CD4-positive, alpha-beta memory T cell (primary cell): ENCODE measurements at places on chromosomes 16 and 17.

GRCh38 chr17:72253597-72253996 lies 132.8 kb downstream of the SOX9 start:
- H3K36me3 ChIP-seq: no peaks in the 10 kb centered on the region
- no peak overlapping the region for H3K27ac ChIP-seq
- no peaks in the 10 kb centered on the region for H3K27me3 ChIP-seq
- no peaks in the 10 kb centered on the region for H3K4me1 ChIP-seq
- no peak for DNase-seq
- H3K4me3 ChIP-seq: no peak overlapping the region

DNA sequence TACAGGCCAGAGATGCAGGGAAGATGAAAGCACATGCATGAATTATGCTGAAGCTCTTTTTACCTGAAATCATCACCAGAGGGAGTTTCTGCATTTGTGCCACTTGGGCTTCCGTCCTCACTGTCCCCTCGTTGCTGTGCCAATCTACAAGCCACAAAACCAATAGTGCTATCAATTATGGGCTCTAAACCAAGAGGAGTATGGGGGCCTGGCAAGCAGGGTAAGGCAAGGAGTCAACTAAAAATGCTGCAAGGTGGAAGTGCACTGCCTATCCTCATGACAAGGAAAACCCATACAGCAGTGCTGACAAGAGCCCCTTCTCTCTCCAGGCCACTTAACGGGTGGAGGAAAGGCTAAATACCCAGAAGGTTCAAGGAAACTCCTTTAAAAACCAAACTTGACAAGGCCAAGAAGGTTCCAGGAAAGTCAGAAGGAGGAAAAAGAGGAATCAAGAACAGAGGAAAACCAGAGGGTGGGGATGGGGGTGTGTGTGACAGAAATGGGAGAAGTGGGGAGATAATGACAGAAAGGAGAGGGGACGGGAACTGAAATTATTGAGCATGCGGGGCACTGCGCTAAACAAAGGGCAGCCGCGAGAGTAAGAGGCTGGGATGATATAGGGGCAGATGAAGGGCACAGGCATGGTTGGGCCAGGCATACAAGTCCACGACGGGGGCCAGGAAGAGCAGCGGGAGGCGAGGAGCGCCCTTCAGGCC lies 674 bp downstream of the C17orf75 start:
- peak overlapping the region; percentile 95 for H3K4me3 ChIP-seq
- peak; percentile 66 for DNase-seq
- no peaks in the 10 kb centered on the region for H3K36me3 ChIP-seq
- H3K4me1 ChIP-seq: peaks cover 21% of the 10 kb centered on the region
- H3K27me3 ChIP-seq: no peaks in the 10 kb centered on the region

DNA sequence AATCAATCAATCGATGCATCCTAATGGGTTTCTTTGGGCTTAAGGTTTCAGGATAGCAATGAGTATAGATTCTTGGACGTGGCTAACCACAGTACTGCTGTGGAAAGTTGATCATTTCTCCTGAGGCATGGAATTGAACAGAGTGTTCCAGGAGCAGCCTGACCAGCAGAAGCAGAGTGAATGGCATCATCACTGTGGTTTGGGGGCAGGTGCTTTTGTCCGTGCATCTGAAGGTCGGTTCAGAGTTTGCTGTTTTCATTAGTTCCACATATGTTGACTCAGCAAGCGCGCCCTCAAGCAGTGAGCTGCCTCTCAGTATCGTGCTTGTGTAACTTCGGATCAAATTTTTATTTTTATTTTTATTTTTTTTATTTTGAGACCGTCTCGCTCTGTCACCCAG lies 24.9 kb downstream of the KIAA0513 start:
- H3K4me1 ChIP-seq: peaks cover 33% of the 10 kb centered on the region
- no peaks in the 10 kb centered on the region for H3K36me3 ChIP-seq
- no peak overlapping the region for H3K27ac ChIP-seq
- no peak overlapping the region for H3K4me3 ChIP-seq
- no peaks in the 10 kb centered on the region for H3K27me3 ChIP-seq

GRCh38 chr17:63639125-63639524 lies 16.9 kb downstream of the MAP3K3 start:
- no peaks in the 10 kb centered on the region for H3K27me3 ChIP-seq
- H3K27ac ChIP-seq: no peak overlapping the region
- H3K36me3 ChIP-seq: peaks cover 30% of the 10 kb centered on the region
- peaks cover 15% of the 10 kb centered on the region for H3K4me1 ChIP-seq
- no peak for DNase-seq

- no peaks in the 10 kb centered on the region for H3K36me3 ChIP-seq
- H3K27ac ChIP-seq: no peak overlapping the region
- peaks cover 29% of the 10 kb centered on the region for H3K4me1 ChIP-seq
- H3K4me3 ChIP-seq: peak overlapping the region; percentile 60
- DNase-seq: no peak
- peaks cover 41% of the 10 kb centered on the region for H3K27me3 ChIP-seq
Measured at GRCh38 chr16:54930869-54931119, 129 bp downstream of the IRX5 start.

DNA sequence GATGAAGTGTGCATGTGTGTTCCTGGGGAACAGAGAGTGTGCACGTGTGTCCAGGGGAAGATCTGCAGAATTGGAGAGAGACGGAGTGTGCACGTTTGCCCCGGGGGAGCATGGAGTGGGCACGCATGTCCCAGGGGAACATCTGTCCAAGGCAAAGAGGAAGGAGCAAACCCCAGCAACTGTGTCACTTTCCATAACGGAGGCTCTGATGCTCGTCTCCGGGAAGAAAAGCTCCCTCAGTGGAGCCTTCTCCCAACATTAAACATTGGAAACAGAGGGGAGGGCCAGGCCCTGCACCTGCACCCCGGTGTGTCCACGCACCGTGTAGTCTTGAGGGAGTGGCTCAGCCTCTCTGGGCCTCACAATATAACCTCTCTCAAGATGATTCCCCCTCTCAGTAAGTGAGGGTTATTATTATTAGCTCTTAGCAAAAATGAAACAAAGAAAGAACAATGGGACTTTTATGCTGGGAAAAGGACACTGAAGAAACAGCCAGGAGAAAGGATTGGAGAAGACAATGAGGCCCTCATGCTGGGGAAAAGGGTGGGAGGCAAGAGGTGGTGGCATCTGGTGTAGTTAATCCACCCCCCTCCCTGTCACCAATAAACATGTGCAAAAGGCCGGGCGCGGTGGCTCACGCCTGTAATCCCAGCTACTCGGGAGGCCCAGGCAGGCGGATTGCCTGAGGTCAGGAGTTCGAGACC lies 7.6 kb downstream of the RAB40B start:
- H3K4me3 ChIP-seq: no peak overlapping the region
- no peak for DNase-seq
- H3K36me3 ChIP-seq: no peaks in the 10 kb centered on the region
- H3K4me1 ChIP-seq: no peaks in the 10 kb centered on the region

DNA sequence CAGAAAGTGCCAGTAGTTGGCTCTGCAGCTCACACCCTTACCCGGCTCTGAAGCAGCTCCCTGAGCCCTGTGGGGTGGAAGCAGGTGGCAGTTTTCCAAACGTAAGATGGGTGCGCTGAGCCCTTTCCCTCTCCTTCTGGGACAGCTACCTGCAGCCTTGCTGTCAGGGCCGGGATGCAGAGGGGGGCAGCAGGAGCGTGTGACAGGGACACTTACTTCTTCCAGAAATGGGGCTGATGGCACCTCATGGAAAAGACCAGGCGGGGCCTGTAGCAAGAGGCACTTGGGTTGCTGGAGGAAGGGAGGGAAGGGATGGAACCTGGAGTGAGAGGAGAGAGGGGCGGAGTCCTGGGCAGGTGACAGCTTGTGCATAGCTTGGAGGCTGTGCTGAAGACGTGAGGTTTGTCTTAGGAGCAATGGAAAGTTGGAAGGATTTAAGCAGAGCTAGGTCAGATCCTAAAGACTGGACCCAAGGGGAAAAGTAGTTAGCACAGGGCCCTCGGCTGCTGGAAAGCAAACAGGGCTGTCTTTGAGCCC lies 216.8 kb upstream of the RPL38 start:
- no peaks in the 10 kb centered on the region for H3K4me1 ChIP-seq
- DNase-seq: no peak
- no peaks in the 10 kb centered on the region for H3K27me3 ChIP-seq
- no peak overlapping the region for H3K4me3 ChIP-seq

- H3K4me3 ChIP-seq: no peak overlapping the region
- no peaks in the 10 kb centered on the region for H3K36me3 ChIP-seq
- no peak overlapping the region for H3K27ac ChIP-seq
- no peak for DNase-seq
- H3K4me1 ChIP-seq: no peaks in the 10 kb centered on the region
Measured at GRCh38 chr16:85286951-85287814, 174.9 kb upstream of the CIBAR2 start.

GRCh38 chr17:30965686-30966085 lies 5.2 kb upstream of the RNF135 start:
- peaks cover 18% of the 10 kb centered on the region for H3K4me1 ChIP-seq
- H3K27ac ChIP-seq: no peak overlapping the region
- no peak for DNase-seq
- H3K27me3 ChIP-seq: no peaks in the 10 kb centered on the region

DNA sequence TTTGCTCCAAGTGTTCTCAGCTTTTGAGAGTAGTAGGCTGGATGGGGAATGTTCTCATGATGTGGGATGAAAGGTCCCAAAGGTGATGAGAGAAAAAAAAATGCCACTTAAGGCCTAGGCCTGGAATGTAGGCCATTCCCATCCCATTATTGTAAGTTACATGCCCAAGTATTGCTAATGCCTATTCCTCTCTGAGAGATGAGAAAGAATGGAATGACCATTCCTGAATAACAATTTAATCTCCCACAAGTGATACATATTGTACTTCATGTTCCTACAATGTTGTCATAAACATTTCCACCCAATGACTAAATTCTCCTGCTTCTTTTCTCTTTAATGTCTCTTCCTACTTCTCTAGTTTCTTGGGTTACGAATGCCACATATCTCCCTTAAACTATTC lies 102.8 kb upstream of the KCNJ16 start:
- no peak for DNase-seq
- no peak overlapping the region for H3K27ac ChIP-seq
- H3K4me1 ChIP-seq: no peaks in the 10 kb centered on the region

- no peak within 1 kb of the TSS for H3K27ac ChIP-seq
- H3K27me3 ChIP-seq: peaks cover 7% of the 10 kb centered on the region
- H3K4me1 ChIP-seq: peaks cover 9% of the 10 kb centered on the region
- no peaks in the 10 kb centered on the region for H3K36me3 ChIP-seq
Measured at GRCh38 chr16:152141-153128, at the start of gene HBZ. HBZ (plus strand) TSS chr16:152644; CDS start chr16:152910, 266 bp downstream.

GRCh38 chr17:82528484-82529265 lies 9.1 kb downstream of the FOXK2 start:
- H3K4me3 ChIP-seq: no peak overlapping the region
- H3K27ac ChIP-seq: no peak overlapping the region
- peaks cover 72% of the 10 kb centered on the region for H3K4me1 ChIP-seq
- H3K36me3 ChIP-seq: no peaks in the 10 kb centered on the region
- no peak for DNase-seq

GRCh38 chr16:77394699-77395098 lies 40.1 kb downstream of the ADAMTS18 start:
- H3K27ac ChIP-seq: no peak overlapping the region
- no peaks in the 10 kb centered on the region for H3K36me3 ChIP-seq
- no peak overlapping the region for H3K4me3 ChIP-seq

- no peak overlapping the region for H3K4me3 ChIP-seq
- DNase-seq: no peak
- no peaks in the 10 kb centered on the region for H3K36me3 ChIP-seq
- no peaks in the 10 kb centered on the region for H3K27me3 ChIP-seq
Measured at GRCh38 chr17:80772906-80773242, 218.8 kb upstream of the CHMP6 start.

DNA sequence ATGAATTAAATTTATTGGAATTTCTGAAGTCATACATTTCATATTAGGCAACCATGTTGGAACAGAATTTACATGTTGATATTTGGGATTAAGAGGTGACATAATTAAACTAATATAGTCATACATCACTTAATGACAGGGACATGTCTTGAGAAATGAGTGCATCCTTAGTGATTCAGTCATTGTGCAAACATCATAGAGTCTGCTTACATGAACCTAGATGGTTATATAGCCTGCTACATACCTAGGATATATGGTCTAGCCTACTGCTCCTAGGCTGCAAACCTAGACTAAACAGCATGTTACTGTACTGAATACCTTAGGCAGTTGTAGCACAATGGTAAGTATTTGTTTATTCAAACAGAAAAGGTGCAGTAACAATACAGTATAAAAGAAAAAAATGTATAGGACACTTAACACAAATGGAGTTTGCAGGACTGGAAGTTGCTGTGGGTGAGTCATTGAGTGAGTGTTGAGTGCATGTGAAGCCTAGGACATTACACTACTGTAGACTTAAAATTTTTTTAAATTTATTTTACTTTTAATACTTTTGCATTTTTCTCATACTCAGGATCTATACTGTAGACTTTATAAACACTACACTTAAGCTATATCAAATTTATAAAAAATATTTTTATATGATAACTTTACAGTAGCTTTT lies 85.6 kb downstream of the OMG start:
- no peak for DNase-seq
- no peaks in the 10 kb centered on the region for H3K27me3 ChIP-seq
- no peaks in the 10 kb centered on the region for H3K36me3 ChIP-seq
- no peak overlapping the region for H3K4me3 ChIP-seq
- no peaks in the 10 kb centered on the region for H3K4me1 ChIP-seq

GRCh38 chr17:50661348-50661747 lies 26.7 kb downstream of the ABCC3 start:
- H3K27me3 ChIP-seq: no peaks in the 10 kb centered on the region
- no peak overlapping the region for H3K27ac ChIP-seq
- no peak for DNase-seq
- H3K36me3 ChIP-seq: no peaks in the 10 kb centered on the region
- no peak overlapping the region for H3K4me3 ChIP-seq

DNA sequence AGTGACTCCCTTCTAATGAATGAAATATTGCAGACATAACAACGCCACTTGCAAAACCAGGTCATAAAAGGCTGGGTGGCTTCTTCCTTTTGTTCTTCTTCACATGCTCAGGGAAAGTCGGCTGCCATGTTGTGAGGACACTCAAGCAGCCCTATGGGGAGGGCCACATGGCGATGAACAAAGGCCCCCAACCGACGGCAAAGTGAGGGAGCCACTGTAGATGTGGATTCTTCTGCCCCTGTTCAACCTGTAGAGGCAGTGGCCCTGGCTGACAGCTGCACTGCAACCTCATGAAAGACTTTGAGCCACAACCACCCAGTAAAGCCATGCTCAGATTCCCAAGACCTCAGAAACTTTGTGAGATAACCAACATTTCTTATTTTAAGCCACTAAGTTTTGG lies 203.5 kb upstream of the TNRC6C start:
- no peak for DNase-seq
- H3K36me3 ChIP-seq: no peaks in the 10 kb centered on the region
- no peak overlapping the region for H3K27ac ChIP-seq
